ENCODE measurements at places on chromosomes 11 and 22. TPM values are rescaled to one million over a fixed set of nuclear protein-coding genes. Genes with fewer than 3 reads are reported as not detected.

- DNase-seq, result peak; percentile 77
Observed at GRCh38 chr22:24175160-24175808, 6.0 kb upstream of the SUSD2 start.

The OR8J1 gene
- not detected for total RNA-seq

GRCh38 chr22:25404556-25404927 is 159.9 kb upstream of the GRK3 start:
- DNase-seq, result no peak

GRCh38 chr22:40593460-40594273 is 42.9 kb downstream of the MRTFA start:
- no peak for DNase-seq

- DNase-seq, result no peak
Observed at GRCh38 chr11:109048098-109048497, 373.9 kb upstream of the C11orf87 start.

DNA sequence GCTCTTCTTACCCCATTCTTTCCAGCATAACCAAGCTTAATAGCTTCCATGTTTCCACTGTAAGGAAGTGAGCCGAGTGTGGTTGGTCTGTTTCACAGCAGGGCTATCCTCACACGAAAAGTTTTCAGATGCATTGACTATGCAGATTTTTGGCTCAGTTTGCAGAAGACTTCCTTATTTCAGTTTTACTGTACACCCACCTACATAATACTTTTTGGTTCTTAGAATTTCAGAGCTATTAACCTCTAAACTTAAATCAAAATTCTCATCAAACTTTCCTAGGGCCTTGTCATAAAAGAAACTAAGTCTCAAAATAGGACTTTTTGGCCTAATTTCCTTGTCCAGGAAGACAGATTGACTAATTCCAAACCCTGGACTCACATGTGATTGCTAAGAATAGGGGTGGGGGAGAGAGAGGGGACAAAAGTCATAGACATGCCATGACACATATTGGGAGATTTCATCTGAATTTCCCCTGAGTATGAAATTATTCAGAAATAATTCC is 7.3 kb upstream of the EHF start:
- no peak for DNase-seq

The CRYBB2 gene
- not detected for total RNA-seq

DNA sequence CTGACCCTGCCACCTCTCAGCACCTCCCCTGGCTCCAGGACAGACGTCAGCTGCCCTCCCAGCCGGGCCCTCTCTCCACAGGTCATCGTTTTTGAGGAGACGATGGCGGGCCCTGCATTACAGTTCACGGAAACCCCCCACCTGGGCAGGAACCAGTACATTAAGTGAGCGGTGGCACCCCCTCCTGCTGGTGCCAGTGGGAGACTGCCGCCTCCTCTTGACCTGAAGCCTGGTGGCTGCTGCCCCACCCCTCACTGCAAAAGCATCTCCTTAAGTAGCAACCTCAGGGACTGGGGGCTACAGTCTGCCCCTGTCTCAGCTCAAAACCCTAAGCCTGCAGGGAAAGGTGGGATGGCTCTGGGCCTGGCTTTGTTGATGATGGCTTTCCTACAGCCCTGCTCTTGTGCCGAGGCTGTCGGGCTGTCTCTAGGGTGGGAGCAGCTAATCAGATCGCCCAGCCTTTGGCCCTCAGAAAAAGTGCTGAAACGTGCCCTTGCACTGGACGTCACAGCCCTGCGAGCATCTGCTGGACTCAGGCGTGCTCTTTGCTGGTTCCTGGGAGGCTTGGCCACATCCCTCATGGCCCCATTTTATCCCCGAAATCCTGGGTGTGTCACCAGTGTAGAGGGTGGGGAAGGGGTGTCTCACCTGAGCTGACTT is 37.0 kb downstream of the B3GAT1 start:
- DNase-seq, result no peak

DNA sequence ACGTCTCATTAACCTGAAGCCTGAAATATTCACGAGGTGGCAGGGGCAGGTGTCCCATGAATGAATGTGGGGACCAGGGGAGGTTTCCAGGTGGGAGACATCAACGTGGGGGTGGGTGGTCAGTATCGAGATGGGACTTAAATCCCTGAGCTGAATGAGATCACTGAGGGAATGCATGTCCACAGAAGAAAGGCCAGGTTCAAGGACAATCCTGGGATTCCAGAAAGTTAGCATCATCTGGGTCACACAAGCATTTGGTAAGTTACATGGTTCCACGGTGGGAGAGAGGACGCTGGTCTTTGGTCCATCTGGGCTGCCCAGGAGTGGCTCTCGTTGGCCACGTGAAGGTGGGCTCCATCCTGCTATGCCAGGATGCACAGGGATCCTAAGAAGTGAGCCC is 22.7 kb upstream of the CCND1 start:
- no peak for DNase-seq

- no peak for DNase-seq
Observed at GRCh38 chr11:64611869-64612646, 21.0 kb downstream of the SLC22A12 start.

Measured in neural crest cell (in vitro differentiated cells).